ENCODE measurements at places on chromosomes 16 and 17.

- no peak for DNase-seq
Observed at GRCh38 chr16:50610331-50611262, 62.4 kb downstream of the NKD1 start.

DNA sequence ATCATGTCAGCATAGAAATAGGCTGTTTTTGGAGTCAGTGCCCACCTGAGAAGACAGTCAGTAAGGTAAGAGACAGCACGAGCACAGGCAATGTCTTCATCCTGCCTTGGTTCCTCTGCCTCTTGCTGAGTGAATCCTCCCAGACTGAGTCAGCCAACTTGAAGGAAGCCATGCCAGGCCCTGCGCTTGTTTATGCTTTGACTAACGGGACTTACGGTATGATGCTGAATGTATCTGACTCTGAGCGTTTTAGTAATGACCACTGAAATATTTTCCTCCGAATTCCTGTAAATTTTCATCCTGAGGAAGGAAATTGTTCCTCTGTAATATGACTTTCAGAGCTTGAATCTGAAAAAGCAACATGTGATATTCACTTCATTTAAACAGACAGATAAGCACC lies 18.0 kb downstream of the C17orf67 start:
- no peak for DNase-seq

DNA sequence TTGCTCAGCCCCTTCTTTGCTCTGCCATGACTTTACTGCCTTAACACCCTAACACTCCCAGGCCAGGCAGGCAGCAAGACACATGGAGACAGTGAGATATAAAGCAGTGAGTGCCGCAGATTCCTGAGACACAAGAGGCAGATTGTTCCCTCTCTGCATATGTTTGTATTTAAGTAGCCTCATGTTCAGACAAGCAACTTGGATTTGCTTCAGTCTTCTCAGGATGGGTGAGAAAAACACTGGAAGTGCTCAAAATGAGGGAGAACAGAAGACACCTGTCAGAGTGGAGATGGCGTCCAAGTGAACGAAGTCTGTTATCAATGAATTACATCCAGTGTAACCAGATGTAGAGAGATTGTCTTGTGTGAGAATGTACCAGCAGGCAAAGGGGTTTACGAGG lies 86.8 kb downstream of the CES1 start:
- no peak for DNase-seq

DNA sequence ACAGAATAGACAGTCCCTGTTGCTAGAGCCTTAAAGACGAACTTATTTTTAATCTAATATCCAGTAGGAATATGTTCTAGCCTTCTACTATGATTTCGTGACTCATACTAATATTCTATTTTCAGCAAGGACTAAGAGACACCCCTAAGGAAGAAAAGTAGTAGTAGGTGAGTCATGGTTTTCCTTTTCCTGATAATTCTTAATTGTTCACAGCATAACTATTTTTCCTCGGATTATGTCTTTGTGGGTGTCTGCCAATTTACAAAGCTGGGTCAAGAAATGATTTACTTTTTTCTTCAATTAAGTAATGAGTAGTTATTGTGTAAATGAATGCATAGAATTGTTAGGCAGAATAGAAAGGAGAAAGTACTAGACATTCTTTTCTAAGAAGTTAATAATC lies 292.2 kb downstream of the TOX3 start:
- DNase-seq = no peak

GRCh38 chr17:55341432-55341831 lies 76.7 kb downstream of the HLF start:
- DNase-seq = no peak

DNA sequence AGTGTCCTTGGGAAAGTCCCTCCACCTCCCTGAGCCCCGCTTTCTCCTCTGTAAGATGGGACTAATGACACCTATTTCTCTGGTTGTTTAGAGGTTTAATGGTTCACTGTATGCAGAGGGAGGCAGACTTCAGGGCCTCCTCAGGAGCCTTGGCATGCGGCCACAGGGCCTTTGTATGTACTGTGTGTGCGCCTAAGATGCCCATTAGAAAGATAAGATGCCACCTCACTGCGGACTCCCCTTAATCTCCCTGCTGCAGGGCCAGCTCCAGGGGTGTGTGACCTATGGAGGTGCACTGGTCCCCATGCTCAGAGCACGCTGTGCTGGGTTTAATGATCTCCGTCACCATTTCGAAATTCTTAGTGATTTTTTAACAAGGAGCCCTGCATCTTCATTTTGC lies 59.3 kb downstream of the TMEM235 start:
- DNase-seq = no peak

- no peak for DNase-seq
Observed at GRCh38 chr17:80198144-80198661, 21.9 kb downstream of the SGSH start.

GRCh38 chr17:27458524-27458908 lies 2.3 kb downstream of the KSR1 start:
- DNase-seq = no peak

DNA sequence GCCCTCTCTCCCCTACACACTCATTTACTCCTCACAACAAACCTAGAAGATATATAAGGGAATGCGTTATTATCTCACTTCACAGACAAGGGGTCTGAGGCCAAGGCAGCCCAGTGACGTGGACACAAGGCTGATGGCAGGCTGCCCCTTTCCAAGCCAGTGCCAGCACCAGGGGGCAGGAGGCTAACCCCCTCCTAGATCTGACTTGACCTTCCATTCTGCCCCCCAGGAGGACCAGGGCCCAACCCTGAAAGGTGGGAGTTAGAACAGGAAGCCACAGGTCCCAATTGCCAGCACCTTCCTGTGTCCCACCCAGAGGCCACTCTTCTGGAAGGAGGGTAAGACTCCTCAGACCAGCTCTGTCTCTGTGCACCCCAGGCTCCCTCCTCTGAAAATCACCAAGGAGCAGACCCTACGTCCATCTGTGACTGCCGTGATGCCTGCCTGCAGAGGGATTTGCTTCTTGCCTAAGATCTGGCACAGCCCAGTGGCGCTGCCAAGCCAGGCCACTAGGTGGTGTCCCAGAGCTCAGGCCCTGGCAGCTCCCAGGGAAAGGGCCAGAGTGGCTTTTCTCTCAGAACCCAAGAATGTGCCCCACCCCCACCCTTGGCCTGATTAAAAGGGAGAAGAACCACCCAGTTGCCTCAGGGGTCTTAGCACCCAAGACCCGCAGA lies 42.4 kb upstream of the MRPS23 start:
- peak; percentile 80 for DNase-seq

DNA sequence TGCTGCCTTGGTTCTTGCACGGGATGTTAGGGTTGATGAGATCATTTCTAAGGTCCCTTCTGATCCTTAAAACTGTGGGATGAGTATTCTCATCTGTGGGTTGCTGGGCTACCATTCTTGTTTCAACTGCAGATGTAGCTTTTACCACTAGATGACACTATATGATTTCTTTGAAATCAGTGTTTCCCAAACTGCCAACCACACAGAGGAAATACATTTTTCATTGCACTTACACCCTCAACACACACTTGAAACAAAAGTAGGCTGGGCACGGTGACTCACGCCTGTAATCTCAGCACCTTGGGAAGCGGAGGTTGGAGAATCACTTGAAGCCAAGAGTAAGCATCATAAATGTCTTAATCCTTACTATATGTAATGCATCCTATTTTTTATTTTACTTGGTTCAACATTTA lies 15.3 kb downstream of the LCMT1 start:
- peak; percentile 72 for DNase-seq

- no peak for DNase-seq
Observed at GRCh38 chr16:54446639-54447038, 160.1 kb upstream of the IRX3 start.

- no peak for DNase-seq
Observed at GRCh38 chr17:43444223-43445008, 39.4 kb upstream of the DHX8 start.

DNA sequence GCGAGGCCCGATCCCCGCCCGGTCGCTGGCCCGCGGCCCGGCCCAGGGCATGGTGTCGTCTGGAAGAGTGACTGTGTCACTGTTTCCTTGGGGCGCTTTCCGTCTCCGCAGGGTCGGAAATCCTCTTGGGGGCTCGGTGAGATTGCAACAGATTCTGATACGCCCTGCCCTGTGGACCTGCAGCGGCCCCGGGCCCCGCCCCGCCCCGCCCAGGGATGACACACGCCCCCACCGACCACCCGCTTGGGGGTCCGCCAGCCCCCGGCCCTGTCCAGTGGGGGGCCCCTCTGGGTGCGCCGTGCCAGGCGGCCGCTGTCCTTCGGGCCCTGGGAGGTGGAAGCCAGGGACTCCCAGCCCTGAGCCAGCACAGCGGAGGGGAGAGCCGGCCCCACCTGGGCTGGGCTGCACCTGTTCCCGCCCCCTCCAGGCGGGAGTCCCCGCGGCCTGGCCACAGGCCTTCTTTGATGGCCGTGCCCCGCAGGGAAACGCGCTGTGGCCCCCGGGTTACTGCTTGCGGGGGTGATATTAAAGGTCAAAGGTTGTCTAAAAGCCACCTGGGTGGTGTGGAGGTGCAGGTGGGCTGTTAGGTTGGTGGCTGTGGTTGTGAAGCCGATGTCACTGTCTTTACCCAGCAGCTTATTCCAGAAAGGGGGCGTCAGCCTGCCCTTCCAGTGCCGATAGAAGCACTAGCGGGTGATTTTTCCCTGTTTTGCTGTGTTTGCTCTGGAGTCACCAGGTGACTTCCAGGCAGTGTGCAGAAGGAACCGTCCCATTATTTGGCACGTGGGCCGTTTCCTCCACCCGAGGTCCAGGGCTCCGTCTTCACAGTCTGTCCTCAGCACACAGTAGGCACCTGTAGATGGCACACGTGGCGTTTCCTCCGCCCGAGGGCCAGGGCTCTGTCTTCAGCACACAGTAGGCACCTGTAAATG lies 752 bp downstream of the TBC1D24 start:
- no peak for DNase-seq

DNA sequence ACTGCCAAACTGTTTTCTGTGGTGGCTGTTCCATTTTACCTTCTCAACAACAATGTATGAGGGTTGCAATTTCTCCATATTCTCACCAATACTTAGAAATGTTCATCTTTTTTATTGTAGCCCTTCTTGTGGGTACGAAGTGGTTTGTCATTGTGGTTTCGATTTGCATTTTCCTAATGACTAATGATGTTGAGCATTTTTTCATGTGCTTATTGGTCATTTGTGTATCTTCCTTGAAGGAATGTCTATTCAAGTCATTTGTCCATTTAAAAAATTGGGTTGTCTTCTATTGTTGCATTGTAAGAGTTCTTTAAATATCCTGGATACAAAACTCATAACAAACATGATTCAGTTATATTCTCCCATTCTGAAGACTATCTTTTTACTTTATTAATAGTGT lies 47.5 kb upstream of the CCL2 start:
- DNase-seq = peak; percentile 17

GRCh38 chr16:2883458-2883908 lies 468 bp downstream of the FLYWCH2 start:
- DNase-seq = no peak

DNA sequence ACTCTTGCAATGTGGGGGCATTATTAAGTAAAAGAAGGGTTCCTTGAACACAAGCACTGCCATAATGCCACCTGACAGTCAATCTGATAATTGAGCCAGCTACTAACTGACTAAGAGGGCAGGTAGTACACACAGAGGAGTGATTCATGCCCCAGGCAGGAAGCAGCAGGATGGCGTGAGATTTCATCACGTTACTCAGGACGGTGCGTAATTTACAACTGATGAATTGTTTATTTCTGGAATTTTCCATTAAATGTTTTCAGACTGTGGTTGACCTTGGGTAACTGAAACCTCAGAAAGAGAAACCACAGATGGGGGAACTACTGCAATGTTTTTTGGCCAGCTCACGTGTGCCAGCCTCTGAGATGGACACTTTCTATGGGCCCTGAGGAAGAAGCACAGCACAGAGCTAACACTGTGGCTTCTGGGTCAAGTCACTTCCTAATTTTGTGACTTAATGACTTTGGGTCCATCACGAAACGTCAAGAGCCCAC lies 46.7 kb downstream of the C17orf67 start:
- DNase-seq = peak; percentile 97

DNA sequence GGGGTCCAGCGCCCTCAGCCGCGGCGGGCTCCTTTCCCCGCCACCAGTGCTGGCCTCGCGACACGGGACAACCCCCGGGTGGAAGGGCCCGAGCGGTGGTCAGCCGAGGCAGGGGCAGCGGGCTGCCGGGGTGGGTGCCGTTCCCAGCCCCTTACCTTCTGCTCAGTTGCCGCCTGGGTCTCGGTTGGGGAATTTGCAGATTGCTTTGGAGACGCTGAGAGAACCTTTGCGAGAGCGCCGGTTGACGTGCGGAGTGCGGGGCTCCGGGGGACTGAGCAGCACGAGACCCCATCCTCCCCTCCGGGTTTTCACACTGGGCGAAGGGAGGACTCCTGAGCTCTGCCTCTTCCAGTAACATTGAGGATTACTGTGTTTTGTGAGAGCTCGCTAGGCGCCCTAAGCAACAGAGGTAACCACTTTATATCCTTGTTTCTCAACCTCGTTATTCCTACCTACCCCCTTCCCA lies 381 bp downstream of the CTNS start:
- DNase-seq = peak; percentile 21

- DNase-seq = peak; percentile 61
Observed at GRCh38 chr17:43338886-43339516, 59.8 kb upstream of the ARL4D start.

DNA sequence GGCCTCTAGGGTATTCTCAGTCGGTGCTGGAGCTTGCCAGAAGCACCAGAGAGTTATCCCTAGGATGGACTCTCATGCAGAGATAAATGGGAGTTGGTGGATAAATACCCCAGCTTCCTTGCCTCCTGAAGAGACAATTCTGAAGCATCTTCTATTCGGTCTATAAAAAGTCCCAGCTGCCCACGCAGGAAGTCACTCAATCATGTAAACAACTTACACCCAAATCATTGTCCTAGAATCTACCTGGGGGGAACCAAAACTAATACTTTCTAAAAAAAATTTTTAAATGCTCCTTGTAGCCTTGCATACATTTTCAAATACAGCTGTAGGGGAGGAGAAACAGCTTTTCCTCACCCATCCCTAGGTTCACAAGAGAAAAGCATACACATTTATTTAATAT lies 66.6 kb upstream of the ELAC2 start:
- DNase-seq = no peak

DNA sequence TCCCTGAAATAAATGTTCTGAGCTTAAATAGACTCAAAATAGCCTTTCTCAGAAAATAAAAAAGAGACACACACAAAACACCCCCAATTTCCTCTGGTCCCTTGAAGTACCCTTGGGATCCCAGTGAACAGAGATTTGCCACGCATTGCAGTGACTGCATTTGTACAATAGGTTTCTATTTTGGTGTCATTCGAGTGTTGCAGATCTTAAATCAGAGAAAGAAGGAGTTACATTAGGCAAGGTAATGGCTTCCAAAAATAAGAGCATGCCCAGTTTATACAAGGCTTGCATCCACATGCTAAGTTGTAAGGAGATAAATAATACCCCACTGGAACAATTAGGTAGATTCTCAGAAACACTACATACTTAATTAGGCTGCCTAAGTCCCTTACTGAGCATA lies 2.2 kb downstream of the TOX3 start:
- DNase-seq = no peak

- DNase-seq = no peak
Observed at GRCh38 chr17:77815127-77815905, 143.2 kb upstream of the TNRC6C start.

Data from inflammatory macrophage (primary cell).